ENCODE measurements at places on chromosomes 11 and 22.

DNA sequence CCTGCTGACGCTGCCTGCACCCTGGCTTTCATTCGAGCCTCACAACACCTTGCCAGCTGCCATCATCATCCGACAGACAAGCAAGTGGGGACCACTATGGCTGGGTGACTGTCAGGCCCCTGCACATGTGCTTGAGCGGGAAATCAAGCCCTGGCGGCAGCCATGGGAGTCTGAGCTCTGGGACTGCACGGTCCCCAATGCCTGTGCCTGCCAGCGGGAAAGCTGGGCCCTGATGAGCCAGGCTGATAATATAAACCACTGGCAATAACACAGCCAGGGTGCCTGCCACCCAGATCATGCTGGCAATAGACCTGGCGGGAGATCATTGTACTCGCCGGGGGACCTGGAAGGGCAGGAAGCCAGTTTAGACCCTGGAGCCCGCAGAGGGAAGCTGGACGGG, 2.5 kb downstream of the FGF3 start:
- DNase-seq: no peak

DNA sequence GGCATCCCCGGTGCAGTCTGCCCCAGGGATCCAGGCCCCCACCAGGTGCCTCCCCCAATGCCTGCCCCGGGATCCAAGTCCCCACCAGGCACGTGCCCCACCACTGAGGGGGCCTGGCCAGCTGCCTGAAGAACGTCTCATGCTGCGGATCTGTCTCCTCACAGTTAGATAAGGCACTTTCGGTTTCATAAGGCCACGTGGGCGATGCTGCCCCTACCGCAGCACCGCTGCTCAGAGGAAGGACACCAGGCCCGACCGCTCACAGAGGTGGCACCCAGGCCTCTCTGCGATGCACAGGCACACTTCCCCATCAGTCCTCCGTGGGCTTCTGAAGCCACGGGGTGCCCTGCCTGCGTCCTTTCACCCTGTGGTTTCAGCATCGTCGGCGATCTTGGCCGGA, 68.1 kb upstream of the BID start:
- no peak for DNase-seq

DNA sequence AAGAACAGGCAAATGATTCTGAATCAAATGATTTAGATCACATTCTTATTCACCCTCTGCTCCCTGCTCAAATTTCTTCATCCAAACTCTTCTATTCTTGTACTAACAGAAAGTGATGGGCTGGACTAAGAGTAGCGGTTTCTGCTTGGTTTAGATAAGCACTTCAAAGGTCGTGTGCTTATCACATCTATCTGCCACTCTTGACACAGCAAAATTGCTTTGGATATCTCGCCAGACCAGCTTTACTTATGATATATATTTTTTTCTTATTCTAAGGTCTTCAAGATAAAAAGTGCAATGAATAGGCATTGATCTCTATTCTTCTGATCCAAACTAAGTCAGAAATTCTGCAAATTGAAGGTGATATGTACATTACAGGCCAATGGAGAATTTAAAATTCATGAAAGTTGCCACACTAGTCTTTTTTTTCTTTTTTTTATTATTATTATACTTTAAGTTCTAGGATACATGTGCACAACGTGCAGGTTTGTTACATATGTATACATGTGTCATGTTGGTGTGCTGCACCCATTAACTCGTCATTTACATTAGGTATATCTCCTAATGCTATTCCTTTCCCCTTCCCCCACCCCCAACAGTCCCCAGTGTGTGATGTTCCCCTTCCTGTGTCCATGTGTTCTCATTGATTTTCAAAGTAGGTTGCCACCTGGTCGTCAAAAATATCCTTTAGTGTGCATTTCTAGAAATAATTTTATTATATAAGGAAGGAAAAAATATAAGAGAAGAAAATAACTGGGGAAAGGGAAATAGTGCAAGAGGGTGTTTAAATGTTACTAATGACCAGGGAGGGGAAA, 1941.0 kb upstream of the RAG2 start:
- no peak for DNase-seq

DNA sequence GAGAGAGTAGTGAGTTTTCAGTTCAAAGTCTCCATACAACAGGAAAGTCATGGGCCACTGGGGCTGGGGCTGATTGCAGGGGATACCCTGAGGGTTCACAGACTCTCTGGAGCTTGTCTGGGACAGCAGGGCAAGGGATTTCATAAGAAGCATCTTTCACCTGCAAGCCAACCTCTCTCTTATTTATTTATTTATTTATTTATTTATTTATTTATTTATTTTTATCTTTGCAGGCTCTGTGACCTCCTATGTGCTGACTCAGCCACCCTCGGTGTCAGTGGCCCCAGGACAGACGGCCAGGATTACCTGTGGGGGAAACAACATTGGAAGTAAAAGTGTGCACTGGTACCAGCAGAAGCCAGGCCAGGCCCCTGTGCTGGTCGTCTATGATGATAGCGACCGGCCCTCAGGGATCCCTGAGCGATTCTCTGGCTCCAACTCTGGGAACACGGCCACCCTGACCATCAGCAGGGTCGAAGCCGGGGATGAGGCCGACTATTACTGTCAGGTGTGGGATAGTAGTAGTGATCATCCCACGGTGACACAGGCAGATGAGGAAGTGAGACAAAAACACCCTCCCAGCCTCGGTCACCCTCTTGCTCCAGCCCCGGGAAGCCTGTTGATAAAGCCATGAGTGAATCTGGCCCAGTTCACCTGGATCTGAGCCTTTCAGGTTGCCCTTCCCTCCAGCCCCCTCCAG, 68.4 kb downstream of the GGTLC2 start:
- DNase-seq: no peak

- DNase-seq: no peak
These were observed 14.5 kb upstream of the PPARA start for GRCh38 chr22:46135611-46136485.

GRCh38 chr11:10261821-10262220, 32.2 kb downstream of the SBF2 start:
- DNase-seq: no peak

- DNase-seq: no peak
These were observed 60.5 kb downstream of the IGLL1 start for GRCh38 chr22:23519442-23520157.

DNA sequence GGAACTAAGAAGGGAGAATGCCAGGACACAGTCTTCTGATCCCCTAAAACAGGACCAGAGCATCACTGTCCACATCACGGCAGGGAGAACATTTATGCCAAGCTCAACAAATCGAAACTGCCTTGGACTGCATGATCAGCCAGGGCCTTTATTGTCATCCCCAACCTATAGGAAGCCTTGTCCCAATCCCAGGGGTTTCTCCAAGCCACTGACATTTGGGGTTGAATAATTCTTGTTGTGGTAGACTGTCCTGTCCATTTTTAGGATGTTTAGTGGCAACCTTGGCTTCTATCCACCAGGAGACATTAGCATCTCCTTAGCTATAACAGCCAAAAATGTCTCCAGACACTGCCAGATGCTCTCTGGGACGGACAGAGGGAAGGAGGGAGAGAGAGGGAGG, 37.1 kb downstream of the RPL27A start:
- DNase-seq: no peak

DNA sequence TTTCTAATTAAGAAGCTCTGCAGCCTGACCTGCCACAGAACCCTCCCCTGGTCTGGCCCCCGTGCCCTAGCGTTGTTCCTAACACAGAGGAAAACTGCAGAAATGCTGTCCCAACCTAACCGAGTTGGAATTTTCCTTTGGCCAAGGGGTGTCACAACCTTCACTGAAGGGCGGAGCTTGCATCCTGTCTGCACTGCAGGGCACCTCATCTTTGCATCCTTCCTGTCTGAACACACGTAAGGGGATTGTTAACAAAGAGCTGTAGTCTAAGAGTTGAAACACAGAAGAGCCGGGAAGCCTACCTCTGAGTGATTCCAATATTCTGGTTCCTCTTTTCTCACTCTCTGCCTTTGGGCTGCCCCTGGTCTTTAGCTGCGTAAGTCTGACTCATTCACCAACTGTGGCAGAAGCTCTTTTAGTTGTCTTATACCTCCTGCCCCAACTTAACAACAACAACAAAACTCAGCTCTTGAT, 1.6 kb downstream of the DIXDC1 start:
- no peak for DNase-seq

DNA sequence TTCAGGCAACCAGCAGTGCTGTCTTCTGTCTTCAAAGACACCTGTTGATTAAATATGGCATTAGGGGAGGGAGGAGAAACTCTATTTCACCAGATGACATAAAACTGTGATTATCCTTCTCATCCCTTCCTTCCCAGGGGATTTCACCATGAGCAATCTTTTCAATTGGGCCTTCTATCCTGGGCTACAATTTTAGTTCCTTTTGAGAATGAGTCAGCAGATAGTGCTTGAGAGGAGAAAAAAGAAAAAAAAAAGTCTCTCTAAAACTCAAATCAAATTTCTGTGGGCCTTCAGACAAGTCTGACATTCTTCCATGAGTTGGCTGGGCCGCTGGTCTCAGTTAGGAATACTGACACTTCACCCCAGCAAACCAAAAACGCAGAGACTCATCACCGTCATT, 7.2 kb downstream of the FLI1 start:
- no peak for DNase-seq

GRCh38 chr11:130344841-130345240, 30.1 kb upstream of the ZBTB44 start:
- DNase-seq: no peak

GRCh38 chr11:6962141-6962540, 35.9 kb downstream of the ZNF215 start:
- no peak for DNase-seq

GRCh38 chr11:114080219-114080618, 20.7 kb downstream of the ZBTB16 start:
- DNase-seq: peak; percentile 83

GRCh38 chr11:102117472-102118113, 7.3 kb downstream of the YAP1 start:
- no peak for DNase-seq

DNA sequence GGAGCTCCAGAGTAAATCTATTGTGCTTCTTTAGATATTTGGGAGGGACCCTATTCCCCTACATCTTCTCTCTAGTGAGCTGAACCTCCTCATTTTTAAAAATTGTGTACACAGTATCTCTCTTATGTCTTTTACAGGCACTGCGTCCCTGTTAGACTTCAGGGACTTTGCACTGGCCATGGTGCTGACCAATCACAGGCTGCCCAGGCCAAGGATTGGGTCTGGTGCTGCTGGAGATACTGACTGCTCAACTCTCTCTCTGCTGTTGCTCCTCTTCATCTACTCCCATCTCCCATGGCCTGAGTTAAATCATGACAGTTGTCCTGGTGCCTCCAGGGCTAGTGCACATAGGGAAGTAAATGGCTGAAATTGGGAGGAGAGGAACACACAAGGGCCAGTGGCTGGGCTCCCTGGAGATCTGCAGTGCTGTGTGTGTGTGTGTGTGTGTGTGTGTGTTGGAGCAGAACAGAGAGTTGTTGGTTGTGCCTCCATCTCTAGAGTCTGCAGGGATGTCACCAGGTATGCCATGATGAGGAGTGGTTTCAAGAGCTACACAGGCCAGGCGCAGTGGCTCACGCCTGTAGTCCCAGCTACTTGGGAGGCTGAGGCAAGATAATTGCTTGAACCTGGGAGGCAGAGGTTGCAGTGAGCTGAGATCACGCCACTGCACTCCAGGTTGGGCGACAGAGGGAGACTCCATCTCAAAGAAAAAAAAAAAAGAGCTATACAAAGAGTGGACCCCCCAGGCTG, 155.3 kb downstream of the ST3GAL4 start:
- DNase-seq: no peak

- no peak for DNase-seq
These were observed 29.0 kb upstream of the FBLN1 start for GRCh38 chr22:45473626-45474237.

- DNase-seq: no peak
These were observed 158.8 kb downstream of the CTTN start for GRCh38 chr11:70556884-70557741.

DNA sequence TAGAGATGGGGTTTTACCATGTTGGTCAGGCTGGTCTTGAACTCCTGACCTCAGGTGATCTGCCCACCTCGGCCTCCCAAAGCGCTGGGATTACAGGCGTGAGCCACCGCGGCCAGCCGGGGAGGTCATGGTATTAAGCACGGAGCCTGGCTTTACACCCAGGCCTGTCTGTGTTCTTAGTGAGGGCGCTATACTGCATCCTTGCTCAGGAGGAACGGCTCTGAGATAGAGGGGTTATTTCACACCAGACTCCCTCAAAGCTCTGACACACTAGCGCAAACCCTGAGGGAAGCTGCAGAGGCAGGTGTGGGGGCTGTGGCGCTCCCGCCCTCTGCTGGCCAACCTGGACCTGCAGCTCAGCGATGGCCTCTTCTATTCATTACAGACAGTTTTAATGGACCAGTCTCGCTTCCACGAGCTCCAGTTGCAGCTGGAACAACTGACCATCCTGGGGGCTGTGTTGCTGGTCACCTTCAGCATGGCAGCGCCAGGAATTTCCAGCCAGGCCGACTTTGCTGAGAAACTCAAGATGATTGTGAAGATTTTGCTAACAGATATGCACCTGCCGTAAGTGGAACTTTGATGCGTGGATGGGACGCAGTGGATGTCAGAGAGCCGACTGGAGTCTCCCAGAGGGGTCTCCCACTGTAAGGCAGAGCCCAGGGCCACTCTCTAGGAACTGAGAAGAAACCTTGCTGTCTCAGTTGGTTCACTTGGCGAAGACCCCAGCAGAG, 26.2 kb downstream of the TCP11L1 start:
- DNase-seq: peak; percentile 18

- no peak for DNase-seq
These were observed 39.9 kb downstream of the SERGEF start for GRCh38 chr11:17972987-17973386.

DNA sequence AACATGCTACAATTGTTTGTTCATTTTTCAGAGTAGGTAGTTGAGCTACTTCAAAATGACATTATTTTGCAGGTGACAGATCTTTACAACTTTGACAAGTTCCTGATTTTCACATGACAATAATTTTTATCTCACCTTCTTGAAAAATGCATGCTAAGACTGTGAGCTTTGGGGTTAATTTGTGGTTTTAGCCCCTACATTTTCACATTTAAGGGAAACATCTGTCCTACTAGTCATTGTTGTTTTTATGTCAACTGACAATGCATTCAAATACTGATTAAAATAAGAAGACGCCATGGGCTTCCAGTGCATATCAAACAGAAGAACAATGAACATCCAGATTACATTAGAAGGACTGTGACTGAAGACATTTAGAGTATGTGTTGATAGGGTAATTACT, 1470.8 kb upstream of the TENM4 start:
- DNase-seq: no peak
